ENCODE measurements at places on chromosomes 2 and 18.

DNA sequence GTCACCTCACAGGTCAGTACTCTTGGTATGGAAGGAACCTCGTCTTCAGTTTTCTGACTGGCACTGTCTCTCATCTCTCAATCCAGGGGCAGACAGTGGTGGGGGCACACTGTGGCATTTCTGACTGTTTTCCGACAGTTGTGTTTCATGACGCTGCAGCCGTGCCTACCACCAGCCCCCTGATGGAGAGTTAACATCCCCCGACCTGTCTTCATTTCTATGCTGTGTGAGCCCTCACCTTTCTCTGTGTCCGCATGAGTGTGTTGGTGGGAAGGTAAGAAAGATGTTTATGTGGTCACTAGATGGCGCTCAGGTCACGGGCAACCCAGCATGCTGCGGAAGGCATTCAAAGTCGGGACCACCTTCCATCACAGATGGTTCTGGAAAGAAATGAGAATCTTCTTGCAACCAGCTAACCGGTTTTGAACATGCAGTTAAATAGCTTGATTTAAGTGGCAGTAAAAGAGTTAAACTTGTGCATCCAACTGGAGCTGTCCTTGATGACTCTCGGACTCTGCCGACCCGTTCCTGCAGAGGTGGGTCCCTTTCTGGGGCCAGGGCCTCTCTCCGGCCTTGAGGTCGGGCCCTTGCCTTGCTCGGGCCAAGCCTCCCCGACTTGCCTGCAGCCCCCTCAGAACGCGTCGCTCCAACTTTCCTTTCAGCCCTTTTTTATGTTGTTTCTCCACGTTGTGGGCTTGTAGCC is 92.4 kb downstream of the DYSF start:
- DNase-seq = no peak

DNA sequence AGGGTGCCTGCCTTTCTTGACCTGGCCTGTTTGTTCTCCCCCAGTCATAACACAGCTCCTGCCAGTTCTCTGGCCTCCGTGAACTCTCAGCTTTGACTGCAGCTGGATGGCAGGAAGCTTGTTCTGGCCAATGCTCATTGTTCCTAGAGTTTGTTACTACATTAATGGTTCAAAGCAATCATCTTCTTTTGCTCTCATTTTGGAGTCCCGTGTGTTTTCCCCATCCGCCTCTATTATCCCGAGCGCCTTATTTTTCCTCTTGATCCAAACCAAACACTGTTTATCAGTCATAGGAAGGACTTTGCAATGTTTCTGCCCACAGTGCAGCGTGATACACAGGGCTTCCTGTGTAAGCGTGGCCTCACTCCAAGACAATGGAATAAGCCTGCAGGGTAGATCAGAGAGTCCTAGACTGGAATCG is 184.3 kb upstream of the APCDD1 start:
- no peak for DNase-seq

DNA sequence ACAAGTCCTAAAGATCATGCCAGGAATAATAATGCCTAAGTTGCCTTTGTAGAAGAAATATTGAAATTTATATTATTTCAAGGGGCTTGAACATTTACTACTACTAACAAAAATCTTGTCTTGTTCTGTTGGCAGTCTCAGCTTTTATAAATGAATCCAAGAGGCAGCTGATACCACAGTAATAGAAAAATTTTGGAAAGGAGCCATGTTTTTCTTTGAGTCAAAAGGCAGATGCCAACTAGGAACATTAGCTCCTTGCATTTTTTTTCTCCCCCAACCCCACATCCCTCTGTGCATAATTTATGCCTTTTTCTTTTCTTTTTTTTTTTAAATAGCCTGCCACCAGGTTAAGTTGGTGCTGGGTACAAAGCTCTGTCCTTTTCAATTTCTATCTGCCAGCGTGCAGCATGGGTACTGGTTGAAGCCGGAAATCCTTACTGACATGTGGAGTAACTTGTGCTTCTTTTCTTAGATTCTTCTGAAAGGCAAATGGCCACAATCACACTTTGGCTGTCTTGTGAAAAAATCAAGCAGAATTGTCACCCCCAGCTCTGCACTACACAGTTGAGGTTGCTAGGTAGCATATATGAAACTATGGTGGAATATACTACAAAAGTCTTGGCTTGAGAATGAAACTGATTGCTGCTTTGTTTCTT is 98.8 kb downstream of the RHBDD1 start:
- DNase-seq = no peak

- no peak for DNase-seq
Observed at GRCh38 chr2:208407667-208408066, 1.1 kb downstream of the PTH2R start.

GRCh38 chr18:62258616-62259015 is 66.5 kb upstream of the TNFRSF11A start:
- DNase-seq = no peak

DNA sequence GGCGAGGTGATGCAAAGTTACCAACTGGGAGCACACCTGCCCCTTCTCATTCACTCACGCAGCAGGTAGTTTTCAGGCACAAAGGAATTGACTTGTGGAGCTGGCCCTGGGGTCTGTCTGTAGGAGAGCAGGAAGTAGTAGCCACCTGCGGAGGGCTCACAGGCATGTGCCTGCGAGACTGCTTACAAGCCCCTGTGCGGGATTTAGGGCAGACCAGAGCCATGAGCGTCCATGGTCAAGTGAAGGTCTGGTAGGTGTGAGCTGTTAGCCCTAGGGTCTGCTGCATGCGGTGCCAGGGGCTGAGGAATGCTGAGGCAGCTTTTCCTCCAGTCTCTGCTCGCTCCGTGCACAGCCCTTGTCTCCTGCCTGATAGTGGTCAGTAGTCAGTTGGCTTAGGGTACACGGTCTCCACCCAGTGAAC is 18.9 kb downstream of the INPP4A start:
- DNase-seq = no peak

GRCh38 chr2:168749297-168749696 is 53.1 kb upstream of the NOSTRIN start:
- no peak for DNase-seq

DNA sequence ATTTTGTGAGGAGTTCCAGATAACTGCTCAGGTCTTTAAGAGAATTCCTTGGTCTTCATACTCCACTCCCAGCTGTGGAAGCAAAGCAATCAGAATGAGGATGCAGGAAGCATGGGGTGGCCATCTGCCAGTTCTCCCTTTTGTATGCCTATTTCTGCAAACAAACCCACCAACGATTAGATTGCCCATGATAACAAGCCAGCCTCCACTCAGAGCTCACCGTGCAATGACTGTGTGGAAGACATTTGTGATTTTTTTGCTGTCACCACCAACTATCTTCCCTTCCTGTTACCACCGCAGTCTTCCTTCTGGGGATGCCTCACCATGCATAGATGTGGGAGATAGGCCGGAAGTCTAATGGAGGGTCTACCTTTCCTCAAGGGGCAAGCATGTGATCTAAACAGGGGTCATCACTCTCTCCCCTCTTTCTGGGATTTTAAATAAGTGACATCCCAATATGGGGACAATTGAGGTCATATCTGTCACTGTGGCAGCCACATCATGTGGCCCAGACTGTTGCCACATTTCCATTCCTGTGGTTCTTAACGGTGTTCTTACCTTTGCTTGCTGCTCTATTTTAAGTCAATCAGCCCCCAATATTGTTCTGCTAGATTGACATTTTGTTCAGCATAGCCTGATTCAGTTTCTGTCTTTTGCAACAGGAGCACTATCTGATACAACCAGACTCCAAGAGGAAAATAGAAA is 4.4 kb downstream of the AFF3 start:
- DNase-seq = no peak

GRCh38 chr18:70154591-70155194 is 50.8 kb downstream of the RTTN start:
- no peak for DNase-seq

DNA sequence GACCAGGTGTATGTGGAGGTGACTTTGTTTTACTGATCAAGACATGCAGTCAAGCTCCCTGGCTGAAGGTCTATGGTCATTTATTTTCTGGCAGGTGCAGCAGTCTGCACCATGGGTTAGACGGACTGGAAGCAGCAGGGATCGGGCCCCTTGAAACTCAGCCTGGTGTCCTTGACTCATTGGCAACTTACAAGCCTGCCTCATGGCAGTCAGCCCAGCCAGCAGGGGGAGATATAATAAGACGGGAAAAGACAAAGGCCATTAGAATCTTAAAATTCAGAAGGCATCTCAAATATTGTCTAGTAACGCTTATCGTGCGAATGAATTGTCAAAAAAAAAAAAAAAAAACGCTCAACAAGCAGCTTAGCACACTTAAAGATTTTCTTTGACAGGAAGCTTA is 308.2 kb downstream of the EN1 start:
- no peak for DNase-seq

- no peak for DNase-seq
Observed at GRCh38 chr2:19036091-19036490, 322.3 kb downstream of the OSR1 start.

GRCh38 chr2:21804151-21804550 is 680.4 kb downstream of the TDRD15 start:
- DNase-seq = no peak

- DNase-seq = no peak
Observed at GRCh38 chr2:18110222-18110621, 231.8 kb downstream of the KCNS3 start.

GRCh38 chr2:196241175-196241574 is 69.8 kb upstream of the STK17B start:
- no peak for DNase-seq

GRCh38 chr2:14288016-14288415 is 344.5 kb upstream of the LRATD1 start:
- no peak for DNase-seq

DNA sequence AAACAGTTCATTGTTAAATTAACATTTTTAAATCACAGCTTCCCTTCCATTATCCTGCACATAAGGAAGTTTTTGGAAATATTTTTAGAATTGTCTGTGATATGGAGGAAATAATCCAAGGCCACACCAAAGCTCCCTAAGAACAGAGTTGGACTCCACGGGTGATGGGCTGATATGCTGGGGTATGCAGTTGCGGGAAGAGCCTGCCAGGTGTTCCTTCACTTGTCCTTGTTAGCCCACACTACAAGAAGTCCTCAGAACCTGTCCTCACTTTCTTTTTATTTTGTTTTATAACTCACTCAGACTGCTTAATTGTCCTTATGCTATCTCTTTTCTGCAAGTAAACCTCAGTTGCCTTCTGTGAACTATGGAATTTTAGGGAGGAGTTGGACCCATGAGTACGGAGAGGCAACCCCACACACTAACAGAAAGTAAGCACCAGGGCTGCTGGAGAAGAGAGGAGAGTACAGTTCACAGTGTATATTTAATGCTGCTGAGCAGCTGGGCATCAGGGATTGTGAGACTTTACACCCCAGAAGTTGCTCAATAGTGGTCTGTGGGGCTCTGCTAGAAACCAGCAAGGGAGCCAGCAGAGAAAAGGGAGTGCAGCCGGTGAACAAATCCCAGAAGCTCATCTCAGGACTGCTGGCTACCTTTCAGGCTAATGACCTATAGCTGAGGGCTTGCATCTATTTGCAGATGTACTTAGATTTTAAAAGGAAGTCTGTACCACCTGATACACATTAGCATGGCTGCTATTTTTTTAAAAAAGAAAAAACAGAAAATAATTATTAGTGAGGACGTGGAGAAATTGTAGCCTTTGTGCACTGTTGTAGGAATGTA is 280.1 kb upstream of the STON1 start:
- DNase-seq = no peak

DNA sequence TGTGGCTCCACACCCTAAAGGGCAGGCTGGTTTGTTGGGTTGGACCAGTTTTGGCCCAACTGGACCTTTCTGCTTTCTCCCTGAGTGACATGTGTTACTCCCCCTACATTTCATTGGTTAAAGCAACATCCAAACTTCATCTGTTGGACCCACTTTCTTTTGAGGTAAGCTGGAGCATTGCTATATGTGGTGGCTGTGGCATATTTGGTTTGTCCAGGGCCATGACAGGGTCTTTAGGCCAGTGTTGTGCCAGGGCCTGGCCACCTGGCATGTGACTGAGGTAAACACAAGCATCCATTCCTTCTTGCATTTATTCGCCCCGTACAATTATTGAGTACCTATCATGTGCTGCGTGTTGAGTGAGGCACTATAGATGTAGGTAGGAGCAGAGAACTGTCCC is 36.8 kb upstream of the MARCO start:
- no peak for DNase-seq

GRCh38 chr2:220963076-220963475 is 609.0 kb downstream of the EPHA4 start:
- no peak for DNase-seq

DNA sequence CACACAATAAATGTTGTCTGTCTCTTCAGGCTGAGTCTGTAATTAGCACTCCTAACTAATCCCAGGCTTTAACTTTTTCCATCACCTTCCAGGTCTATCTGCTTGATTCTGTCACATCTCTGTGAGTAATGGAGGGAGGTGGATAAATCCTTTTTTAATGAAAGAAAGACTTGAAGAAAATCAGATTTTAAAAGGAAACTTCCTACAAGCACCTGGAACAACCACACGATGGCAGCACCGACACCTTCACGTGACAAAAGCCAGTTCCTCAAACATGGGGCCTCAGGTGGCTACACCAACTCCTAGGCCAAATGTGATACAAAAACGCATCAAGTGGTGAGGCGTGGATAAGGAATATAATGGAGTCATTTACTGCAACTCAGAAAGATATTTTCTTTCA is 41.8 kb downstream of the TGFBRAP1 start:
- DNase-seq = no peak

- DNase-seq = no peak
Observed at GRCh38 chr2:203873461-203873860, 5.9 kb downstream of the CTLA4 start.

DNA sequence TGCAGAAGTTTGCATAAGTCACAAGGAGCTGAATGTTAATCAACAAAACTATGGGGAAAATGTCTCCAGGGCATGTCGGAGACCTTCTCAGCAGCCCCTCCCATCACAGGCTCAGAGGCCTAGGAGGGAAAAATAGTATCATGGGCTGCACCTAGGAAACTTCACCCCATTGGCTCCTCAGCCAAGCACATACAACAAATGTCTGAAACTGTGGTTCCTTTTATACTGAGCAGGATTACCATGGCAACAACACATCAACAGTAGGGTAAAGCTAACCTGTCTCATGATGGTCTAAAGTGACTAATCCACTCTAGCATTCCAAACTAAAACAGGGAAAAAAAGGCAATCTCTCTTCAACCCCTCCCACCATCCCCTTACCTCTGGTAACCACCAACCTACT is 3.2 kb upstream of the NEMP2 start:
- no peak for DNase-seq

GRCh38 chr2:63777816-63778215 is 63.9 kb upstream of the UGP2 start:
- no peak for DNase-seq

DNA sequence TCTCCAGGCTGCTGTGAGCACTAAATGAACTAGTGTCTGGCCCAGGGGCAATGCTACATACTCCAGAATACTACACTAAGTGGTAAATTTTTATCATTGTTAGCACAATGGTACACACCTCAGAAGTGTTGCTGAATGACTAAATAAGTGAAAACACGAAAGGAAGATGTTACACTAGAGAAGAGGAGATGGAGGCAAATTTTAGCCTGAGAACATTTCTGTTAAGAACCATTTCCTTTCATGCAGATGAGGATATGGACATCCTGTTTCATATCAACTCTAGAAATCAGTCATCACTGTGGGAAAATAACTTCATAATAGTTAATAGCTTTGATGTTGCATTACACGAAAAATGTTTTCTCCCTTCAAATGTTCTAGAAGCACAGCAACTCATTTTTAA is 117.6 kb upstream of the STK17B start:
- DNase-seq = no peak

- DNase-seq = no peak
Observed at GRCh38 chr18:79441420-79441819, 45.7 kb downstream of the NFATC1 start.

Data from omental fat pad (tissue), 4 donors.